ENCODE measurements at places on chromosomes 11 and 22.

DNA sequence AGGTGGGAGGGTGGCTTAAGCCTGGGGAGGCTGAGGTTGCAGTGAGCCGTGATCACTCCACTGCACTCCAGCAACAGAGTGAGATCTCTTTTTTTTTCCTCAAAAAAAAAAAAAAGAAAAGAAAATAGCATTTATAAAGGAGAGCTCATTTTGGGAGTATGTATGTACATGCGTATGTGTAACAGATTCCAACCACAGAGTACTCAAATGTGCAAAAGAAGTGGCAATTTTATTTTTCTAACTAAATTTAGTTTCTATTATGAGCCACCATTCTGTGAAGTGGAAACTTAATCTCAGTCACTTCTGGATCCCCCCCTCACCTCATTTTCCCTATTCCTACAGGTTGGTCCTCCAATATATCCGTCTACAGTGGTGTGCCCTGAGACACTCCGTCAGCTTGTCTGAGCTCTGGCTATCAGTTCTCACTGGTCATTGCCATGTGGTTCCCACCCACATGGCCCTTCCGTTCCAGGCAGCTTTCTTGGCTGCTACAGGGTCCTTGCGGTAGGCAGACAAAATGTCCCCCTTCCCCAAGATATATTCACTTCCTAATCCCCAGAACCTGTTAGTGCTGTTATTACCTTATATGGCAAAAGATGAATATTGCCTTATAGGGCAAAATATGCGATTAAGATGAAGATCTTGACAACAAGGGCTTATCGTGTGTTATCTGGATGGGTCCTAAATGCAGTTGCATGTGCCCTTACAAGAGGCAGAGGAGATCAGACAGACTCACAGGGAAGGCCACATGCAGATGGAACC, 35.8 kb upstream of the TSKU start:
- DNase-seq, result no peak

DNA sequence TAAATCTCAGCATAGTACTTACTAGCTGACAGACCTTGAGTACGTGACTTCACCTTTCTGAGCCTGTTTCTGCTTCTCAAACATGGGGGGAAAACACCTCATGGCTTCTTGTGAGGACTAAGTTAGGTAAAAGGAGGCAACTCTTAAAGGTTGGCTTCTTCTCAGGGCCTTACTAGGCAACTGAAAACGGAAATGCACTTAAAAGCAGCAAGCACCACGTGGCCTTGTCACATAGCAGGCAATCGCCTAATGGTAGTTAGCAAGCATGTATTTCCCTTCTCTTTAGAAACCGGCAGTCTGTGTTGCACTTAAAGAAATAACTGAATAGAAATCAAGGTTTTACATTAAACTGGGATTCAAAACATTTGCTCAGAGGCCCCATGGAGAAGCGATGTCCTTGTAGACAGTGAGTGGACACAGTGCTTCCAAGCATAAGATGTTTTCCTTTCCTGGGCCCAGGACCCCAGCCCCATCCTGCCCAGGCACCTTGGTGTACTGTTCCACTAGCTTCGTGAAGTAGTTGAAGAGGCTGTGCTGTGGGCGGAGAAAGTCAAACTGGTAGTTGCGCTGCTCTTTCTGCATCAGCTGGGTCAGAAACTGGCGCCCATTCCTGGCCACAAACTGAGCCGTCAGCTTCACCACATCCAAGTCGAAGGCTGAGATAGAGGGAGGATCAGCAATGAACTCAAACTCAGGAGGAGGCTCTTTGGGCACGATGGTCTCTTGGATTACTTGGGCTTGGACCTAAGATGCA, 12.1 kb downstream of the SF3A1 start:
- peak; percentile 26 for DNase-seq

- no peak for DNase-seq
Measured at GRCh38 chr22:39421691-39422090, 22.1 kb downstream of the TAB1 start.

GRCh38 chr22:44605486-44605885, 96.5 kb upstream of the PRR5 start:
- no peak for DNase-seq

DNA sequence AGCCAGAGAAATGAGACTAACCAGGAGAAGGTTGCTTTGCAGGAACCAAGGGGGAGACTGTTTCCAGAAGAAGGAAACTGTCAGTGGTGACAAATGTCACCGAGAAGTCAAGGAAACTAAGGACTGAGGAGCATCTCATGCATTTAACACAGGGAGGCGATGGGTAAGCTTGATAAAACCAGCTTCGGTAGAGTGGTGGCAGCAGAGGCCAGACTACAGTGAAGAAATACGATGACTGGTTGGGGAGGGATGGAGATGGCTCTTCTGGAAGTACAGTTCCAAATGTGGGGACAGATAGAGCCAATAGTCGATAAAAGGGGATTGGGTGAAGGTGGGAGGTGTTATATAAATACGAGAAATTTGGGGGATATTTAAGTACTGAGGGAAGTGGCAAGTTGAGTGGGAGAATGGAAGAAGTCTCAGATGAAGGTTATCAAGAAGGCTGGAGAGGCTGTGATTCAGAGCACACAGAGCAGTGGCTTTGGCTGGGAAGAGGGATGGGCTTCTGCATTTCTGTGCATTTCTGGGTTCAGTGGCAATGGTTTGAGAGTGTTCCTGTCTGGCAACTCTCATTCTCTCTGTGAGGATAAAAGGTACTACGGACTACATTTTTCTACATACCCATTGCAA, 29.2 kb downstream of the SC5D start:
- DNase-seq, result peak; percentile 47

DNA sequence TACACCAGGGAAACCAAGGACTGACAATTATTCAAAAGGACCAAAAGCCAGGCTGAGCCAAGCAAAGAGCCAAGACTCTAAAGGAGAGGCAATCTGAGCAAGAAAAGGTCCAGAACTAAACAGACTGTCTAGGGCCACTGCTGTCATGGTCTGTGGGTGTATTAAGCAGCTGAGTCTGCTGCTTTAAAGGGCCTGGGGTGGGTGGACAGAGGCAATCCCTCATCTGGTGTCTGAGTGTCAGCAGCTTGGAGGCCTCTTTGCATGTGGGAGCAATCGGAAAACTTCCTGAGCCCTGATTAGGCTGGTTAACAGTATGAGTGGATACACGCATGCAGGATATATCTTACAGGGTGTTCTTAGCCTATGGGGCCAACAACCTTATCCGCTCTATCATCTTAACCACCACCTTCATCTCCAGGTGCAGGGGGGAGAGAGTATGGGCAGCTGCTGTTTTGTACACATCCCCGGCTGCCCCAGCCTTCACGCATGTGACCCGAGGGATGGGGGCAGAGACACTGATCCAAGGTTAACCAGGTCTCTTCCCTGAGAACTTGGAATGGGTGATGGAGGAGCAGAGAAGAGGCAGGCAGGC, 67.5 kb upstream of the TIMP3 start:
- no peak for DNase-seq

DNA sequence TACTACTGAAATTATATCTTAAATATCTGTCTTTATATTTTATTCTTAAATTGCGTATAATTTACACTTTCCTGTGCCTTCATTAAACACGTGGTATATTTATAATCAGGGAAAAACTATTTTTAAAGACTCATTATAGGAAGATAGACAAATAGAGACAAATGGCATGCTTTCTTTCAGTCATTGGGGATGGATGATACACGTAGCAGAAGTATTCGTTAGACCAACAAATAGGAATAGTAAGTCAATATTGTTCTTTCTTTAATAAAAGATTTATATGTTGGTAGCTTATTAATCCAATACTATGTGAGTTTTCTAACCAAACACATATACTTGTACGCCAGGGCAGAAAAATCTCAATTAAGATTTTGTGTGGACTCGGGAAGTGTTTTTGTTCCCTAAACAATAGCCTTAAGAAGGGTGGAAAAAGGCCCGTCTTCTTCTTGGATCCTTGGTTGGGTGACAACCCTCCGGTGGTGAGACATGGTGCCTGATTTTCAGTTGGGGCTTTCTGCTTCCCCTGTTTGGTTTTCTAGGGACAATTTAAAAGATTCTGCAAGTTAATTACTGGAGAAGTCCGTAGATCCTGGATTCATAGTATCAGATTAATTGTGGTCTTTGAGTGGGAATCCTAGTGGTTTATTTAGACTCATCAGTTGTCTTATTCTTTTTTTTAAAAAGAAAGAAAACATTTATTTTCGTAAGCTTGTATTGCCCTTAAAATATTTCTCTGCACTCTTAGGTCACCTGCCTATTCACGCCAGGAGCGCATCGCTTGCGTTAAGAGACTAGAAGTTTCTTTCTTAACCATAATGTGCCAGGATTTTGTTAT, 83.5 kb upstream of the WNT7B start:
- DNase-seq, result no peak

GRCh38 chr11:96390488-96390792, 627 bp downstream of the JRKL start:
- peak; percentile 8 for DNase-seq

GRCh38 chr11:66317723-66318599, 1.1 kb upstream of the CD248 start:
- peak; percentile 36 for DNase-seq

- no peak for DNase-seq
Measured at GRCh38 chr11:85922367-85922766, 67.2 kb downstream of the CCDC83 start.

DNA sequence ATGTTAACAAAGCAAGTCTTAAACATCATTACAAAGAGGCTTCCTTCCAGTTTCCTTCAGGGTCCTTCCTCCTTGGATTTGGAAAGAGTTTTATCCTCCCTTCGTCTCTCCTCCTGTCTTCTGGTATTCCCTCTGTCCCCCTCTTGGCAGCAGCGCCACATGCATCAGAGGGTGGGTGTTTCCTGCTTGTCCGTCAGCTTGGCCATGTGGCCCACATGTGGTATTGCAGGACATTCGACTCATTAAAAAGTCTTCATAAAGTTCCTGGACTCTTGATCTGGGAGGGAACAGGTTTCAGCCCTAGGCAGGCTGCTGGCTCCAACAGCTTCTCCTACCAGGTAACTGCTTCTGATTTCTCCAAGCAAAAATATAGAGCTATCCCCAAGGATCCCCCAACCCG, 189.8 kb downstream of the CSNK2A3 start:
- no peak for DNase-seq

- DNase-seq, result no peak
Measured at GRCh38 chr11:28616160-28616965, 508.2 kb downstream of the METTL15 start.

DNA sequence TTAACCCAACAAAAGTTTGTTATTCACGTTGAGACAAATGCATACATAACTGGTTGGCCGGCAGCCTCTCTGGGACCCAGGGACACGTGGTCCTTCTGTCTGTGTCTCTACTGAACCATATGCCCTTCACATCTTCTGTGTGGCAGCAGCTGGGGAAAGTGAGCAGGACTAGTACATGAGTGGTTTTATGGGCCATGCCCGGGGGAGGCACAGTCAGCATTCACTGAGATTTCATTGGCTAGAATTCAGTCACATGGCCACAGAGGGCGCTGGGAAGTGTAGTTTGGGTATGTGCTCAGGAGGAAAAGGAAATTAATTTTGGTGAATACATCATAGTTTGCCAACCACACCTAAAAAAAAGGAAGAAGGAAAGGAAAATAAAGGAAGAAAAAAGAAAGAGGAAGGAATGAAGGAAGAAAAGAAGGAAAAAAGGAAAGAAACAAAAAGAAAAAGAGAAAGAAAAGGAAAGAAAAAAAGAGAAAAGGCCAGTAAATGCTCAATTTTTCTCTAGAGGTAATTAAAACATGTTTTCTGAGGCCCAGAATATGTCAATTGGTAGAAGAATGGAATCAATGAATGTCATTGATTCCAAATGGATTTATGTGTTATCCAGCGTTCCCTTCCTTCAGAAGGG, 55.9 kb upstream of the KIRREL3 start:
- no peak for DNase-seq

GRCh38 chr22:38461414-38462081, 6.3 kb upstream of the KDELR3 start:
- peak; percentile 29 for DNase-seq

DNA sequence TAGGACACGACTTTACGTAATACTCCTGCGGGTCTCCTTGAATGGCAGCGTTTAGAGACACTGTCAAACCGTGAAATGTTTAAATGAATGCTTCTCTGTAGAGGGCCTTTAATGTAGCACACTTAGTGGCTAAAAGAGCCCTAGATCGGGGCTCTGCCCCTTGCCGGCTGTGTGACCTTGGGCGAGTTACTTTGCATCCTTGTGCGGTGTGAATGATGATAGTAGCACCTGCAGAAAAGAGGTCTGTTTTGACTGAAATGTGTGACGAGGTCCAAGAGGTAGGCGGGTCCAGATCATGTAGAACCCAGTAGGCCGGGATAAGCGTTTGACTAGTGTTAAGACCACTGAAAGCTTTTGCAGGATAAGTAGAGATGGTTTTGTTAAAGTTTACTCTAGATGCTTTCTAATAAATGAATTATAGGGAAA, 866 bp downstream of the MED17 start:
- DNase-seq, result no peak

- peak; percentile 96 for DNase-seq
Measured at GRCh38 chr11:65900125-65900898, at the start of gene FOSL1. FOSL1 (minus strand) TSS chr11:65900388; CDS start chr11:65900339, 49 bp downstream.

GRCh38 chr11:70415191-70415590, 16.9 kb downstream of the CTTN start:
- no peak for DNase-seq

DNA sequence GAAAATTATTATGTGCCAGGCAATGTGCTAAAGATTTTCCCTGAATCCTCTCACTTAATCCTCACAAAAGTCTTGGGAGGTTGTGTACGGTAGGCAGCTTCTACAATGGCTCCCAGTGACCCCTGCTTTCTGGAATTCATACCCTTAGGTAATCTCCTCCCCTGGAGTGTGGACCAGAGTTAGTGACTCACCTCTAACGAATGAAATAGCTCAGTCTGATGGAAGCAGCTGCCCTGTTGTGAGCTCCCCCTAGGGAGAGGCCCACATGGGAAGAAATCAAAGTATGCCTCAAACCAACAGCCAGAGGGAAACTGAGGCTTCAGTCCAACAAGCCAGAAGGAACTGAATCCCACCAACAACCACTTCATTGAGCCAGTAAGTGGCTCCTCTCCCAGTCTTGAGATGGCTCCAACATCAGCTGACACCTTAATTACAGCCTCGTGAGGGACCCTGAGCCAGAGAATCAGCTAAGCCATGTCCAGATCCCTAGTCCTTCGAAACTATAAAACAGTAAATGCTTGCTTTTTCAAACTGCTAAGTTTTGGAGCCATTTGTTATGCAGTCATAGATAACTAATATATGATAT, 98.9 kb upstream of the ISX start:
- no peak for DNase-seq

DNA sequence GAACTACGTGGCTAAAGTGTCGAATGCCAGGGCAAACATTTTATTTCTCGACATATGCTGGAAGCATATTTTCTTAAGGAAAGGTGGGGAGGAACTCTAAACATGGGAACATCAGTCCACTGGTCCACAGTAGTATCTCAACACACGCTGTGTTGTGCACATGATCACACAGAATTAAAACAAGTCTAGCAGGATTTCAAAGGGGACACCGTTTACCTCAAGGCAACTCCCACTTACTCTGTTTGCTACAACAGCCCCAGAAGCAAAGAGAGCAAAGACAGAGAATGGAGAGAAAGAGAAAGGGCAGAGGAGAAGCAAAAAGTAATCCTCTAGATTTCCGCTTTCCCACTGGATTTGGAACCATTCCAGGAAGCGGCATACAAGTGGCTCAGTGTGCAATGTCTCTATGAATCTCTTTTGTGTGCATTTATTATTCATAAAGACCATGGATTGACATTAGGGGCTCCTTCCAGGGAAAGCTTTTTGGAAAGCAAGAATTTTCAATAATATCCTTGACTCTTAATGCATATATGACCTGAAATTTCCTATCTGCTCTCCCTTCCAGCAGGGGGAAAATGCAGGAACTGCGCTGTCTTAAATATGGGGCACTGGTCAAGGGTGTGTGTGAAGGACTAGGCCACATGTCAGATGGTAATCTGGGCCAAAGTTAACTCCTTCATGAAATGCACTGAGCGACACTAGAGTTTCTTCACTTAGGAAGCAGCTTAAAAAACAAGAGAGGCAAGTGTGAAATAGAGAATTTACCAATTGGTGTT, 34.8 kb upstream of the CCDC34 start:
- no peak for DNase-seq
